A673 (cell line): ENCODE measurements at places on chromosomes 4 and X. TPM values are rescaled to one million over a fixed set of nuclear protein-coding genes. Genes with fewer than 3 reads are reported as not detected.
A peak's percentile ranks its signal among the peaks of the same experiment; 100 is the strongest.

Gene CFI
- total RNA-seq, result 0.86 and 1.6 TPM in 2 replicates

Gene CXCL3
- total RNA-seq, result 0.24 and 0.50 TPM in 2 replicates

Gene NONO
- 705 and 792 TPM in 2 replicates for total RNA-seq

DNA sequence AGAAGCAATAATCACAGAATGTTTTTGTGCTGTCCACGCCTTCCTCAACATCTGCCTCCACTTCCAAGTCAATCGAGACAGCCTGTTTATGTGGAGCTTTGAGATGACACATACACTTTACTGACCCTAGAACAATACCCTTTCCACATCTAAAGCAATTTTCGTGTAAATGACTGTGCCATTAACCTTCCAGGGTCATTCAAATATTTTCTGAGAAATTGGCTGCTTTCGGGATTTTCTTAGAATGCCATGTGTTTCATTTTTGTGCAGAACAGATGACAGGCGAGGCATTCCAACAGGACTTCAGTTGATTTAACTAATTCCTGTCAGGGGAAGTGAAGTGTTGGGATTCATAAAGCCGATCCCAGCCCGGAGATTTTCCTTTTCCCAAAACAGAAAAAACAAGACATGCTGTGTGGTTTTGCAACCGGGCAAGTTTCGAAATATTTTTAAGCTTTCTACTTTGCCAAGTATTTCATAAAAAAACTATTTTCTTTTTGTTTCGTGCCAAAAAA lies 73.9 kb downstream of the SORBS2 start:
- no peak for DNase-seq

DNA sequence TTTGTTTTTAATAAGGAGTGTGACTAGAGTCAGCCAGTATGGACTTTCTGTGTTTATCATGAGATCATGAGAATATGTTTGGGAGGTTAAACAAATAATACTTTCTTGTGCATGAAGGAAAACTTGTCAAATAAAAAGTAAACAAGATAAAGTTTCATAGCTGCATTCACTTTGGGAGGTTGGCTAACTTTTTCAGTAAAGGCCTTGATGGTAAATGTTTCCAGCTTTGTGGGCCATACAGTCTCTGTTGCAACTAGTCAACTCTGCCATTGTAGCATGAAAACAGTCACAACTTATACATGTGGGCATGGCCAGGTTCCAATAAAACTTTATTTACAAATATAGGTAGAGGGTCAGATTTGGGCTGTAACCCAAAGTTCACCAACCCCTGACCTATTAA lies 150.4 kb downstream of the MID1 start:
- no peak for DNase-seq

DNA sequence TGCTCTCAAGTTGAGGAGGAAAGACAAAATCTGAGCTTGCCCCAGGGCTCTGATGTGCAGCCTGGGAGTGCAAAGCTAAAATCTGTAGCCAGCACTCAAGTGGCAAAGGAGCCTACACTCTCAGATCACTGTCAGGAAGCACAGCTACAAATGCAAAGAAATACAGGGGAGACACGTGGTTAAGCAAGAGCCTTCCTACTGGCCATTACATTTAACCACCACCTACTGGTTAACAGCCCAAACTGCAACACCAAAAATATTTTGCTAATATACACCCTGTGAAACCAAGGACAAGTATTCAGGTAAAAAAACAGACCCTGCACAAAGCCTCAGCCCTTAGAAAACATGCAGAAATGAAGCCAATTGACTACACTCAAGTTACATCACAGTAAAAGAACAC lies 170.4 kb upstream of the FGF16 start:
- no peak for DNase-seq

DNA sequence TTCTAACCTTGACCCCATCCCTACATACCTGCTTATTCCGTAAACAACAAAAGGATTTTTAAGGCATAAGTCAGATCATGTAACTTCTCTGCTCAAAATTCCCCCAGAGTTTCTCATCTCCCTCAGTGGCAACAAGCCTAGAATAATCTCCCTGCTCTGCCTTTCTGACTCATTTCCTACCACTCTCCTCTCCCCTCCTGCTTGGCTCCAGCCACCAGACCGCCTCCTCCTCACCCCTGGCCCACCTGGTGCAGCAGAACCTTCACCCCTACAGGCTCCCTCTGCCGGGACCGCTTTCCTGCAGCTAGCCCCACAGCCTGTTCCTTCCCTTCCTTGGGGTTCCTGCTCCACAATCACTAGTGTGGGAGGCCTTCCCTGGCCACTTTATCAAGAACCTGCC lies 32.1 kb downstream of the TSPAN5 start:
- DNase-seq, result peak; percentile 11

GRCh38 chr4:138401334-138401733 lies 159.2 kb upstream of the SLC7A11 start:
- no peak for DNase-seq

- no peak for DNase-seq
These were observed 701.0 kb upstream of the PITX2 start for GRCh38 chr4:111323916-111324315.

- no peak for DNase-seq
These were observed 39.7 kb upstream of the IL9R start for GRCh38 chrX:155957843-155958242.

DNA sequence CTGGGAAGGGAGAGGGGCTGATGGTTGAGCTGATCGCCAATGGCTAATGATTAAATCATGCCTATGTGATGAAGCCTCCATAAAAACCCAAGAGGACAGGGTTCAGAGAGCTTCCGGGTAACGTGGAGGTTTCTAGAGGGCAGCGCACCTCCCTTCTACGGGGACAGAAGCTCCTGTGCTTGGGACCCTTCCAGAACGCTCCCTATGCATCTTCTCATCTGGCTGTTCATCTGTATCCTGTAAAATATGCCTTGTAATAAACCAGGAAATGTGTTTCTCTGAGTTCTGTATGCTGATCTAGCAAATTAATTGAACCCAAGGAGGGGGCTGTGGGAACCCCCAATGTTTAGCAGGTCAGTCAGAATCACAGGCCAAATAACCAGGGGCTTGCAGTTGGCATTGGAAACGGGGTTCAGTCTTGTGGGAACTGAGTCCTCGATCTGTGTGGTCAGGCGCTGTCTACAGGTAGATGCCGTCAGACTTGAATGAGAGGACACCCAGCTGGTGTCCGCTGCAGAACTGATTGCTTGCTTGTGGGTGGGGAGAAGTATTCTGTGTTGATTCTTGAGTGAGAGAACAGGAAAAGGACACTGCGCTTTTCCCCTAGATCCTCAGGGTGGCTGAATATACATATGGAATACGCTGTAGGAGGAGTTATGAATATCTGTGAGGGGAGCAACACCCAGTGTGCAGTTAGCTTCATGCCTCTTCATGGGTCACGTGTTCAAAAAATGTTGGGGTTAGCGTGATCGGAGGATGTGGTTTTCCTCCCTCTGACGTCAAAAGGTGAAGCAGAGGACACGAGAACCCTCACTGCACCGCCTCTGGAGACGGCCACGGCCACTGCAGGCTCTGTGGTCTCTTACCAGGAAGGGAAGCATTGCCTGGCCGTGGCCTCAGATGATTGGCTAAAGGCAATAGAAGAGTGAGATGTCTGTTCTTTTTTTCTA lies 29.2 kb downstream of the HTT-AS start:
- no peak for DNase-seq

DNA sequence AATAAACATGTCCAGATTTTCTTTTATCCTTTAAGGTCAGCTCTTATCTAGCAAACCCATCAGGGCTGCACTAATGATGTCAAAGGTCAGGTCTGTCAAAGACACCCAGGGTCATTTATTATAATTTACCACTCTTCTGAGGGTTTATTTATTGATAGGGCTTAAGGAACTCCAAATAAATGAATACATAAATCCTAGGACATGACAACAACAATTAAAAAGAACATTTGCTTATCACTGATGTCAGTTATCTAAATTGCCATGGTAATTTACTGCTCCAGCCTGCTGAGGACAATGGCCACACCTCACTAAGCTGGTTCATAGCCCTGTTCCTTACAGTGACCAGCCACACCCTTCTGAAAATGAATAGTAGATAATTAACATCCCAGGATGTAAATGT lies 317.1 kb downstream of the UNC5C start:
- no peak for DNase-seq

GRCh38 chrX:12080265-12080664 lies 58.0 kb upstream of the FRMPD4 start:
- peak; percentile 37 for DNase-seq

- DNase-seq, result no peak
These were observed 125.9 kb upstream of the KLHL4 start for GRCh38 chrX:87391742-87392141.
